Hematopoietic multipotent progenitor cell treated with erythropoietin and hydrocortisone succinate and interleukin-3 and kit ligand, for 17 days (in vitro differentiated cells): ENCODE measurements at places on chromosomes 7 and 10.

GRCh38 chr7:13748998-13749397 is 240.5 kb downstream of the ETV1 start:
- no peak for DNase-seq

DNA sequence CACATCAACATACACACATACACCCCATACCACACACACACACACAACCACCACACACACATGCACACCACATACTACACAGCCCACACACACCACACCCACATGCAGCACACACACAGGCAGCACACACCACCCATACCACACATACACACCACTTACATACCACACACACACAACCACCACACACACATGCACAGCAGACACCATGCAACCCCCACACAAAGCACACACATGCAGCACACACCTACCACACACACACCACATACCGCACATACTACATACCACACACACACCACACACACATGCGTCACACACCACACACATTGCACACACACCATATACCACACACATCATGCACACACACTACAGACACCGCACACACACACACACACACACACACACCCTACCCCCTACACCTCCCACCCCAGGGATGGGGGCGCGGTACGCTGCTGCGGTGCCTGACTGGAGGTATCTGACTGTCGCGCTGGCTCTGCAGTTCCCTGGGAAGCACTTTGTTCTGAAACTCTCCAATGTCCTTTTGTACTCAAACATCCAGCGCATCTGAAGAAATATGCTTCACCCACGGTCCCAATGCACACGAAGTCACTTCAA is 5.4 kb upstream of the TRPV6 start:
- DNase-seq: no peak

GRCh38 chr10:69303632-69304051 is 25.3 kb downstream of the HK1 start:
- no peak for DNase-seq

DNA sequence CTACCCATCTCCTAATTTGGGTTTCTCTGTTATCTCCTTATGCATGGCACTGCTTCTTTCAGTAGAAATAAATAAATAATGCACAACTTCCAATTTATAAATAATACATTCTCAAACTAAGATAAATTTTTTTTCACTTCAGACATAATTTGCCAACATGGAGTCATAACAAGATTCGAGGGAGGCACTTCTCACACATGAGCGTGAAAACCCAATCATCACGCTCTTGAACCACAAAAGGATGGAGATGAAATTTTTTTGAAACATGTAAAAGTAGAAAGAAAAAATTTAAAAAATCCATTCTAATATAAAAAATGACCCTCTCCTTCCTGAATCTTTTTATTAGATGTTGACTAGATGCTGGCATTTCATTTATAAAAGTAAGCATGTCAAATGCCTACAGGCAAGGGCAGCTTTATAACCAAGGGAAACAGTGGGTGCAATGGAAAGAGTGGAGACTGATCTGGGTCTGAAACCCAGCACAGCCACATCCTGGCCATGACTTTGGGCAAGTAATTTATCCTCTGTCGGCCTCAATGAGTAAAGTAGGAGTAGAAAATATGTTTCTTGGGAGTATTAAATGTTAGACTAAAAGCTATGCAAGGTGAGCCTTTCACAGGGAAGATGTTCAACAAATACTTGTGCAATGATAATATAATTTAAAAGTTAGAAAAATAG is 185.0 kb downstream of the STK31 start:
- DNase-seq: no peak

DNA sequence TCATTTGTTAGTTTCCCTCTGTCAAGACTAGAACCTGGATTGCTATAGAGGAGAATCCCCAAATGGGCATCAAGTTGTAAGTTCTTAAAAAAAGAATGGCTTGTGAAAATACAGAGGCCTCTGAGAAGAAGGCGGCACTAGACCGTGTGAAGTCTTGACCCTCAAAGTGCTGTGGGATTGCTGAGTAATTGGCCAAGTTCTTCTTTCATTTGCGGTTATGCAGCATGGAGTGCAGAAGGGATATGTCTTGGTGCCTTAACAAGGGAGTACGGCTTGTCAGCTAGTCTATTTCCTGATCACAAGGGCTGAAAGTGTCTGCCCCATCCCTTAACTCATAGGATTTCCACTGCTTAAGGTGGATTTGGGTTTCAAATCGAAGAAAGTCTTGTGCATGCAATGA is 81.2 kb downstream of the MKX start:
- DNase-seq: no peak

GRCh38 chr10:20890491-20891337 is 6.4 kb downstream of the NEBL start:
- no peak for DNase-seq

GRCh38 chr7:11748884-11749283 is 83.1 kb downstream of the THSD7A start:
- no peak for DNase-seq

- DNase-seq: no peak
Observed at GRCh38 chr10:128386816-128387604, 260.8 kb upstream of the MKI67 start.

DNA sequence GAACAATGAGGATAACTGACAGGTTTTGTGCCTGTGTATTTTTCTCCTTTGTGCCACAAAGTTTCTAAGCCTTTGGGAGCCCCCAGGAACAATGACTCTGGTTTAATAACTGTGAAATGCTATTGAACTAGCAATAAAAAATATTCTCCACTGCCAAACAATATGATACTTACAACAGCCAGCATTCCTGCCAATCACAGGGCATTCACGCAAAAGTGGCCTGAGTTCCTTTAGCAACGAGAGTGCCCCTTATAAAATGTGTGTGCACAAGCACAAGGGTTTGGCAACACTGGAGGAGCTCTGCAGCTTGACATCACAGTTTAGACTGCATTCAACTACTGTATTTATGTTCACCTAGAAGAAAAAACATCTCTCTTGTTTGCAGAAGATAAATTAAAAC is 412.9 kb upstream of the NFE2L3 start:
- DNase-seq: no peak

DNA sequence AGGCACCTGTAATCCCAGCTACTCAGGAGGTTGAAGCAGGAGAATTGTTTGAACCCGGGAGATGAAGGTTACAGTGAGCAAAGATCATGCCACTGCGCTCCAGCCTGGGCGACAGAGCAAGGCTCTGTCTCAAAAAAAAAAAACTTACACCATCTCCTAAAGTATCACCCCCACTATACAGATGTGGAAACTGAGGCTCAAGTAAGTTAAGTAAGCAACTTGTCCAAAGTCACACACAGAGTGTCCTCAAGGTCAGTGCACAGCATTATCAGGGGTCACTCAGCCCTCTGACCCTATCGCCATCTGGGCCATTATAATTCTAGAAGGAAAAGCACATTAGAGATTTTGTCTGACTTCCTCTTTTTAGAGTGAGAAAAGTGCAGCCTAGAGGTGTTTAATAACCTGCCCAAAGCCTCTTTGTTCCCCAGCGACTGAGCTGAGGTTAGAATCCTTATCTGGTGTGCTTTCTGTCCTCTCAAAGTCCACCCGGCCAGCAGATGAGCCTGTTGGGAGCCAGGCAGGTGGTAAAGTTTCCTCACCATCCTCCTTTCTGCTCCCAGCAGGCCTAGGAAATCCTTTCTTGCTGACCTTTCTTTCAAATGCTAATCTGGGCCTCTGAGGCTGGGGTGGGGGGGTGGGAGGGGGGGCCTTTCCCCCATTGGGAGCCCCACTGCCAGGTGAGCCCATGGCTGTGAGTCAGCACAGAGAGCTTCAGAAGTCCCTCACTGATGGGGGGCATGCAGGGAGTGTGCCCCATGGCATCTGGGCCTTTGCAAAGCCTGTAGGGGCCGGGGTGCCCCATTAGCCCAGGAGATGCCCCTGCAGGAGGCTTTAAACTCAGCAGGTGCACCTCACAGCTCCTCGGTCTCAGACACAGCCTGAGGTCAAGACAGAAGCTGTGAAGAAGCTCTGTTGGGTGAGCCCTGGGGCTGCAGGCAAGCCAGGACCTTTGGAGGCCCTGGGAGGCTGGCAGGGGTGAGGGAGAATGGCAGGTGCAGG is 12.0 kb upstream of the KCNMA1 start:
- no peak for DNase-seq

DNA sequence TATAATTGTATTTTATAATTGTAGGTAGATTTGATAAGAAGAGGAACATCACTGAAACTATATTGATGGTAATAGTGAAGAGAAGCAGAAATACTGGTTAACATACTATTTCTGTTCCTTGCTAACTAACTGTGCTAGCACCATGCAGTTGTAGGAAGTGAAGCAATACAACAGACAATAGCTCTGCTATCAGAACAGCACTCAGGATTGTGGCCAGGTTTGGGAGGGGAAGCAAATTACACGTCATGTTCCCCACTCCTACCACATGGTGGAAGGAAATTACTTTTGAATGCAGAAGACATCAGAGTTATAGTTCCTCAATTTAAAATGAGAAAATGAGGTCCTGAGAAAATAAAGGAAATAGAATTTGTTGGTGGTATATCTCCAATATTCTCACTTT is 151.1 kb downstream of the DGKB start:
- DNase-seq: no peak

- DNase-seq: no peak
Observed at GRCh38 chr10:47456079-47456785, 27.7 kb downstream of the ANXA8 start.

DNA sequence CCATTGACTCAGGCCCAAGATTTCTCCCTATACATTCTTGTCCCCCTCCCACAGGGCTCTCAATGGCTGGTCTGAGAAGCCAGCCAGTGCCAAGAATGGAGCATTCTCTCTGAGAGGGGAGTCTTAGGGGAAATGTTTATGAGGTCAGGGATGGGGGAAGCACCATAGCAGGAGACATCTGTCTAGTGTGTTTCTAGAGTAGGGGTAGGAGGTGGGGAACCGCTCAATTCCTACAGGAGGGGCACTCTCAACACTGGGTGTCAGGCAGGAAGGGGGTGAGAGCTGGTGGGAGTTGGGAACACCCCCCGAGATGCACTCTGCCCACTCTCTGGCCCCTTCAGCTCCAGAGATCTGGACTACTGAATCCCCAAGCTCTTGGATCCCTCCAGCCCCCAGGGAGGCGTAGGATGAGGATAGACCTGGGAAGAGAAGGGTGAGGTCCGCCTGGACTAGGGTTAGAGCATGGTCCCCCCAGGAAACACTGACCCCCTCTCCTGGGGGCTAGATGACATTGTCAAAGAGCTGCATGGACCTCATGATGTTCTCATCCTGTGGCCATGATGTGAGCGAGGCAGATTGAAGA is 8.7 kb upstream of the OGA start:
- no peak for DNase-seq

GRCh38 chr10:48725708-48726107 is 41.0 kb downstream of the WDFY4 start:
- no peak for DNase-seq

DNA sequence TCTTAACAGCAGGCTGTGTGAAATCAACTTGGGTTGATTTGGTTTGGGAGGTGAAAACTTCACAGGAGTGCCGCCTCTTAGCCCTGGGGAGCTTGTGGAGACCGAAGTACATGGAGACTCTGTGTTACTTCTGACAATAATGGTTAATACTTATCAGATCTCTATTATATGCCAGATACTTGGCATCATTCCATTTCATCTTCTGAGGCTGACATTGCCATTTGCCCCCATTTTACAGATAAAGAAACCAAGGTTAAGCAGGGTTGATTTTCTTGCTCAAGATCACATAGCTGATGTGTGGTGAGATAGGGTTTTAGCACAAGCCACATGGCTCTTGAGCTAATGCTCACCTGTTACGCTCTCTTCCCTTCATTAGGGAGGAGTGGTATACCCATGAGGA is 150.6 kb upstream of the FAM13C start:
- DNase-seq: no peak

- DNase-seq: no peak
Observed at GRCh38 chr7:102094316-102094650, 192.4 kb upstream of the SH2B2 start.

GRCh38 chr10:62907470-62908212 is 91.5 kb upstream of the EGR2 start:
- DNase-seq: no peak

DNA sequence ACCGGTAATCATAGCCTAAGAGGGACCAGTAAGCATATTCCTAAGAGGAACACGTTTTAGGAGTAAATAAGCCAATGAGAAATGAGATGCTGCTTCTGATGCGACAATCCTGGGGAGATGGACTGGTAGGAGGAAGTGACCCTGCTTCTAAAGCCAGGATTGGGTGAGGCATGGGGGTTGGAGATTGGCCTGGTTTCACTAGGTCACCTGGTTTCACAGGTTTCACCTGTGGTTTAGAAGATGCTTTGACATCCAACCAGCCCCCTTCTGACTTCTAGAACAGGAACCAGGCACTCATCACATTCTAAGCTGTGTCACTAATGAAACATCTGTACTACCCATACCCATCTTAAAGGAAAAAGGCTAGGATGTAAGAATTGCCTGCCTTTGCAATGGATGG is 53.0 kb upstream of the BAMBI start:
- DNase-seq: no peak

DNA sequence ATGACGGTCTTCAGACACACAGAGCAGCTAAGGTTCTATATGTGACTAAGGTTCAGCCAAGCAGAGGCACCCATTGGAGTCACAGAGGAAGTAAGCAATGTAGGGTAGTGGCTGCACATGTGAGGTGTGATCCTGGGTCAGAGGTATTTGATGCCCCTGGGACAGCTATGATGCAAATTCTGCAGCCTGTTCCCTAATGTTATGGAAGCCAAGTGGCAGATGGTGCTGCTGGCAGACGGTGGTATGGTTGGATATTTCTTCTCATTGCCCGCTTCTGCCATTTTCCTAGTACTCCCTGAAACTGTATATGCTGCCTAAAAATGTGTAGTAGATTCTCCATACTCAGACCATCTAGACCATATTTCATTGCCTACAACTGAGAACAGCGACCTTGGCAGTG is 7.2 kb downstream of the TAS2R16 start:
- DNase-seq: no peak

DNA sequence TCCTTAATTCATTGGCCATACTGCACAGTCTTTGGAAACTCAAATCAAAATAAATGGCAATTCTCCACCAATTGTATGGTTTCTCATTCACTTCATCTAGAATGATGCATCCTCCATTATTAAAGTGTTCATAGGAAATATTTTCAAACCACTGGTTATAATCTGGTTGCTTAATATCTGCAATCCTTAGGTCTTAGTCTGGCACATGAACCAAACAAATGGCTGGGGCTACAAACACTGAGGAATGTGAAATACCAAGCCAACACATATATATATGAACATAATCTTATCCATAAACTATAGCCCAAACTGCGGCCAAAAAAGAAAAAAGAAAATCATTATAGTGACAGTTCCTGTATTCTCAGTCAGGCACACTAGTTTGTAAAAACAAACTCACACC is 5.7 kb upstream of the MSS51 start:
- no peak for DNase-seq

DNA sequence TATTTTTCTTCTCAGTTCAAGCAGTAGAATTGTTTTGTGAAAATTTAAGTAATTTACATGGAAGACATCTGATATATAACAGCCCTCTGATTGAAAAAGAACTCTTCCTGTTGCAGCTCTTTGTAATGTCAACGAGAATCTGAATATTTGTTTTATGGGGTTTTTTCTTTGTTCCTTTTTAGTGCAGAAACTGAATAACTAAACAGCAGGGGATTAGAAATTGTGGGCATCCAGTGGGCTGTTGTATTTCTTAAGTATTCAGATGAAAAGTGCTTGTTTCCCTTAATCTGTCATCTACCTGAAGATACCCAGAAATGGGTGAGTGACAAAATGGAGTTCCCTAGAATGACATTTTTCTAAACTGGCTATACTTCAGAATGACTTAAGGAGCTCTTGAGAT is 7.4 kb downstream of the ARL4A start:
- DNase-seq: peak; percentile 41

- DNase-seq: no peak
Observed at GRCh38 chr7:47335071-47335470, 246.8 kb downstream of the TNS3 start.

- no peak for DNase-seq
Observed at GRCh38 chr10:124392626-124393342, 25.9 kb downstream of the OAT start.
